ENCODE measurements at places on chromosomes 2 and 18. TPM values are rescaled to one million over a fixed set of nuclear protein-coding genes. Genes with fewer than 3 reads are reported as not detected.

Gene SPHKAP
- total RNA-seq, result not detected

Gene CXXC1
- 59.3 TPM for total RNA-seq

Gene REG3G
- not detected for total RNA-seq

Gene CD8B2
- not detected for total RNA-seq

Gene DPP4
- total RNA-seq, result 4.3 TPM

Gene C2orf78
- not detected for total RNA-seq

All from H7 (cell line).